ENCODE measurements at places on chromosomes 4 and X.

- DNase-seq: no peak
Observed at GRCh38 chrX:30530606-30531005, 47.0 kb downstream of the TASL start.

GRCh38 chr4:72119946-72120345 is 88.1 kb downstream of the NPFFR2 start:
- no peak for DNase-seq

- no peak for DNase-seq
Observed at GRCh38 chrX:109347632-109348031, 134.3 kb downstream of the GUCY2F start.

- DNase-seq: no peak
Observed at GRCh38 chrX:69113723-69114122, 51.5 kb downstream of the PJA1 start.

Data from left renal pelvis (tissue), 4 donors.